Brain pericyte (primary cell): ENCODE measurements at places on chromosomes 2 and 18.

- DNase-seq, result no peak
Measured at GRCh38 chr18:79924814-79925731, 26.4 kb downstream of the SLC66A2 start.

GRCh38 chr2:138032334-138032733 is 68.1 kb downstream of the HNMT start:
- no peak for DNase-seq

DNA sequence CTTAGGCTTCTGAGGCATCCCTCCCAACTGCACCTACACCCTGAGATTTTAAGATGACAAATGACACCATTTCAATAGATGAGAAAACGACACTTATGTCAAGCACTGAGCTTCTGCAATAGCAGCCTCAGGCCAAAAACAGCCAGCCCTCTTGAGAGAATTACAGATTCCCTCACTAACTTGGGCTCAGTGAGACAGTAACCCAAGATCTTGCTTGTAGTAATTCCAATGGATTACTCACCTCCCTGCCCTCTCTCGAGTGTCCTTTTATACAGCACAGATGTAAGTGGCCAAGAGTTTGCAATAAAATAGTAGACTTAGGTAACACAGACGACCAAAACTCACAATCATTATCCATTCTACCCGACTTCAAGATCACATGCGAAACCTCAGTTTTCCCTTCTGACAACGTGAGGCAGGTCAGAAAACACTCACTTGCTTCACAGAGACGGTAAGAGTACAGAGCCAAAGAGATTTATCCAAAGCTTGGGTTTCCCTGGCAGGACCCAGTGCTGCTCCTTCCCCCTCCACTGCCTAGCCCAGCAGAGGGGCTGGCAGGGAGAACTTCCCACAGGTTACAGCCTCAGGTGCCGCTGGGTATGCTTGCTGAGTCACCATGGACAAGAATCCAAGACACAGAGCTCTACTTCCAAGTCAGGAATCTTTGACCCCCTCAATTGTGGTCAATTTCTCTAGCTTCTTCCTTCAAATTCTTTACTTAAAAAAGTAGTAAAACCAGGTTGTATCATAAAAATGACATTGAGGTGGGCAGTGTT is 181.4 kb downstream of the MYO5B start:
- no peak for DNase-seq

- no peak for DNase-seq
Measured at GRCh38 chr2:9100080-9100876, 96.8 kb upstream of the MBOAT2 start.

DNA sequence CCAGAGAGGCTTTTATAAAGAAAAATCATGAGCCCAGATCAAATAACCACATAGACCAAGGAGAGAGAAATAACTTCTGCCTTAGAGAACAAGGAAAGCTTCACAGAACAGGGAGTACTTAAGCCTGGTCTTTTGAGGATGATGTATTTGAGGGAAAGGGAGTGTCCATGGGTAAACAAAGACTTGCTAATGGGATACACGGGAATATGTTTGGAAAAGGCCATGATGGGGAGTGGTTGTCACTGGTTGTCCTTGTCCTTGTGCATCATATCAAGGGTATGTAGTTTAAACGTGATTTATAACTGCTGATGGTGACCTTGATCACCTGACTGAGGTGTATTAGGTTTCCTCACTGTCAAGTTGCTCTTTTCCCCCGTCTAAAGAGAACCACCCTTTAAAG is 169.9 kb downstream of the FAM210A start:
- DNase-seq, result no peak
